ENCODE measurements at places on chromosomes 7 and 10.

DNA sequence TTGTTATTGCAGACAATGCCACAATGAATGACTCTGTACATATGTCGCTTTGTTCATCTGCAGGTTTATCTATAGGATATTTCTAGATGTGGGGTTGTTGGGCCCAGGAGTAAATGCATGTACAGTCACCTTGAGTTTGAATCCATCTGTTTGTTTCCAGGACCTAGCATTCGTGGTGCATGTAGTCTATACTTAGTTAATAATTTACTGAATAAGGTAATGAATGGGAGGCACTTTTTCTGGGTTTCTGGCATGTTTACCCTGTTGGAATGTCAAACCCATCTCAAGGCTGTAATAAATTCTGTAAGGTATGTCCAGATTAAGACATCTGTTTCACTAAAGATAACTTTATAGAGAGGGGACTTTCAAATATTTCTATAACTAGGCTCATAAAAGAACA is 23.5 kb downstream of the HECTD2 start:
- DNase-seq: no peak

DNA sequence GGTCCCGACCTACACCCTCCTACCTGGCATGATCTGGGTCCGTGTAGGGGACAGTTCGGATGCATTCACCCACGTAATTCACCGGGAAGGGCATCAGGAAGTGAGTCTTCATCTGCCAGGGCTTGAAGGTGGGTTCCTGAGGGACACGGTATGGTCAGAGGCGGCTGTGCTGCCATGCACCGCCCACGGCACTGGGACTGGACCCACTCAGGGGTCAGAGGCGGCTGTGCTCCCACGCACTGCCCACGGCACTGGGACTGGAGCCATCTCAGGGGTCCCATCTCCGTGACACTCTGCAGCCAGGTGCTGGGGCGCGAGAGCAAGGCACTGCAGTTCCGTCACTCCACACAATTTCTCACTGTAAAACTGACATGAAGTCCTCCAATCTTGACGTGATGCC is 29.2 kb downstream of the PITRM1 start:
- no peak for DNase-seq

DNA sequence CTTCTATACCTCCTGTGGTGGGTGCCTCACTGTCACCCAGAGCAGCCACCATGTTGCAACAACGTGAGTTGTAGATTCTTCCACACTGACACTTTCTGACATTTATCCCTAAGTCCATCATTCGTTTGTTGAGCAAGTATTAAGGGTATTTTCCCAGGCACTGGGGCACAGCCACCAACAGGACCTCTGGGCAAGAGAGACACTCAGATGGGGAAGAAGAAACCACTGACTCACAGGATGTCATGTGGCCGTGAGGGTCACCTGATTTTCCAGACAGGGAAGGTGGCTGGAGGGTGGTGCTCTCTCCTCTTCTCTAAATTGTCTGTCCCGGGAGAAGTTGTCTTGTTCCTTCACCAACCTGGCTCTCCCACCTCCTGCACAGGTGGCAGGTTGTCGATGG is 51.7 kb upstream of the PPIF start:
- DNase-seq: no peak

- no peak for DNase-seq
Observed at GRCh38 chr10:84164442-84164841, 9.2 kb upstream of the GPR15LG start.

GRCh38 chr7:5649641-5650040 is 131.8 kb downstream of the RNF216 start:
- no peak for DNase-seq

- DNase-seq: no peak
Observed at GRCh38 chr7:158282461-158283001, 305.1 kb downstream of the PTPRN2 start.

- DNase-seq: no peak
Observed at GRCh38 chr10:128708182-128708581, 582.0 kb upstream of the MKI67 start.

DNA sequence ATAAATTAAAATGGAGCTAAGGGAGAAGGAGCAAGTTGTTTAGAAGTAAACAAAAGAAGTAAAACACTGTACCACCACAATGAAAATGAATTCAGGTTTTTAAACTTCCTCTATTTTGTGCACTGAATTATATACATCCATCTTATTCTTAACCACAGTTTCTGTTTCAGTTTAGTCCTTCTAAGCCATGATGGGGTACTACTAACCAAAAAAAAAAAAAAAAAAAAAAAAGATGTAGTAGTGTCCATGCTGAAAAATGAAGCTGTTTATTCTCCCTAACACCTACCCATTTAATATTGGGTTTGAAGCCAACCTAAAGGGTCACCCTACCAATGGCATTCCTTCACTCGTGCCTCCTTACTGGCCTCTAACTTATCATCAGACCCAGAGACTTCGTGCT is 3.4 kb upstream of the BMPR1A start:
- no peak for DNase-seq

- no peak for DNase-seq
Observed at GRCh38 chr7:101586078-101586905, 42.8 kb downstream of the MYL10 start.

GRCh38 chr7:17965603-17966002 is 25.3 kb upstream of the SNX13 start:
- no peak for DNase-seq

GRCh38 chr7:152568972-152569371 is 107.0 kb downstream of the XRCC2 start:
- DNase-seq: no peak

DNA sequence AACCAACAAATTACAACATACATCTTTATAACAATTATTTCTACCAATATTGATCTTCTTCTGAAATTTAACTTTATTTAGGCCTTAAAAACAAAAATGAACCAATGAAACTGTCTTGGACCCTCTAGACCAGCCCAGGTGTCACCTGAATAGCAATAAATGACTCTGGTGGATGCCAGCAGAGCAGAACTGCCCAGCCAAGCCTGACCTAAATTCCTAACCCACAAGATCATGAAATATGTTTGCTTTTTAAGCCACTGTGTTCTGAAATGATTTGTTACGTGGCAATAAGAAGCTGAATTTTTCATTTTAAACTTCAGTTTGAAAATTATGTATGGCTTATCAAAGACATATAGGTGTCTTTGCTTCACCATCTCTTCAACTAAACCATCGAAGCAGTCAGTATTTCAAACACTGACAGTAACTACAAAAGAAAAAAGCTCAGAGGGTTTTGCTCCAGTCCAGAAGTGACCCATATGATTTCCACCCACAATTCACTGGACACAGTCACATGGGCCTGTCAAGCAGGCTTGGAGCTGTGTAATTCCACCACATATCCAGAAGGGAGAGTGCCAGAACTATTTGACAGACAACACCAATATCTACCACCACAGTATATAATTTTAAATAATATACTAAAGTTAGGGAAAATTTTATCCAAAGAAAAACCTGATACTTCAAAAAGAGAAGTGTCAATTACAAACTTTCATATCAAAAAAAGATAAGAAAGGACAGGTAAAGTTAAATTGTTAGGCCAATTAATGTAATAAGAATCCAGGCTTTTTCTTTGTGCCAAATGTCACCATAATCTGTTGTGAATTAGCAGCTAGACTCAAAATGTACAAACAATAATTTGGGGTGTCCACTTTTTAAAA is 94.5 kb downstream of the KMT2C start:
- no peak for DNase-seq

DNA sequence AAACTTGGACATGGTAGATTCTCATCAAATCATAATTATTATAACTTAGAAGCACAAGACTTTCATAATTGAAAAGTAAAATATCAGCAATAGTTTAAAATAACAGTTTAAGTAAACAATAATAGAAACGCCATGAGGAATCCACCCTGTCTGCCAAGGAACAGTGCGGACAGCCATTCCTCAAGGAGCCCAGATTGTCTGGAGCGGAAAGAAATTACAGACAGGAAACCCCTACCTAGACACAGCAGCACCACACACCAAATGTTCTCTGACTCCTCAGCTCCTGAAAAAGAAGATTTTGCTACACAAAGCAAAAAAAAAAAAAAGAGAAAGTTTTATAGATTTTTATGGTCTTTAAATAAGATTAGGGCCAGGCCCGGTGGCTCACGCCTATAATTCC is 21.5 kb upstream of the SEC61G start:
- DNase-seq: no peak

DNA sequence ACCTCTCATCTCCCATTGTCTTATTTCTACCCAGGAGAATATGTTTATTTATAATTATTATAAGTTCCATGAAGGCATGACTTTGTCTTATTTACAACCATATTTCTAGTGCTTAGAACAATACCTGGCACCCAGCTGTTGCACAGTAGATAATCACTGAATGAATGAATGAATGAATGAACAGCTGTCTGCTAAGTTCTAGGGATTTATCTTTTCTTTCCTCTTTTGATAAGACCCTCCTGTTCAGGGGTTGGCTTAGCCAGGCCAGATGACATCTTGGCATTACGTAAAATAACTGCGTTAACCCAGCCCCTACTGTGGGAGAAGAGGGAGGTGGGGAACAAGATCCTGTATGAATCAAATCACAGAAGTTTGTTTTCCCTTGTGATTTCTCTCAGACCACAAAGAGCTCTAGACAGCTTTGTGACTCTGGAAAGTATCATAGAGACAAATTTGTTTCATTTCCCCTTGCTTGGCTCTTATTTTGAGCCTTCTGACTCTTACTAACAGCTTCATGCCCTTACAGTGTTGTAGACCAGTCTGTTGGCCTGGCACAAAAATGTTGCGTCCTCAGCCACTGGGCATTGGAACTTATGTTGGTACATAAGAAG is 8.4 kb downstream of the ZNF862 start:
- DNase-seq: no peak
